ENCODE measurements at places on chromosomes 5 and 9.

DNA sequence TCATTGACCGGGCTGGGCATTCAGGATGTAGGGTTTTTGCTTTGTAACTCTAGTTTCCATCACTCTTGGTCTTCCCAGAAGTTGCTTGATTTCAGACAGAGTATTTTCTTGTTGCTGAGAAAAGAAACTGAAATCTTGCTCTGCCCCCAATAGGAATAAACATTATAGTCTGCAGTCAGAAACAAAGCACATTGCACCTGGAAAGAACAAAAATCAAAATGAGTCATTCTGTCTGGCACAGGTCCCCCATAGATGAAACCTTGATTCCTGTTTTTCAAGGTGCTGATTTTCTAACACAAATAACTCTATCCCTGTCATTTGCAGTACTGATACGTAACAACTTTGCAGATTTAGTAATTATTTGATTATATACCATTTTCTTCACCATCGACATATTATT lies 232.1 kb downstream of the FBXO4 start:
- no peak for DNase-seq

DNA sequence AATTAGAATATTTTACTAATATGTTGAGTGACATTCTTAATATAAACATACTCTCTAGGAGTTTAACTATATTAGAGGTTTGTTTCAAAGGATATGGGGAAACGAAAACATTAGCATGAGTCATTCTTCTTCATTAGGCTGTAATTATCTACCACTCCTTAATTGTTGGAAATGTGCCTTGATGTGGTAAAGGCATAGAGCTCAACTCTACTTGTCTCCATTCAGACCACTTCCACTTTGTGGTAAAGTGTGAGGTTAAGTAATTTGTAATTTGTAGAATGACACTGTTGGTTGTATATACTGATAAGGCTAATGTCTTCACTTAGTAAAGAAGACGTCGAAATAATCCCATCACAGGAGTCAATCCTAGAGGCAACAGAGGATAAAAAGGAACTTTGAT lies 58.1 kb downstream of the HAPLN1 start:
- DNase-seq = no peak

DNA sequence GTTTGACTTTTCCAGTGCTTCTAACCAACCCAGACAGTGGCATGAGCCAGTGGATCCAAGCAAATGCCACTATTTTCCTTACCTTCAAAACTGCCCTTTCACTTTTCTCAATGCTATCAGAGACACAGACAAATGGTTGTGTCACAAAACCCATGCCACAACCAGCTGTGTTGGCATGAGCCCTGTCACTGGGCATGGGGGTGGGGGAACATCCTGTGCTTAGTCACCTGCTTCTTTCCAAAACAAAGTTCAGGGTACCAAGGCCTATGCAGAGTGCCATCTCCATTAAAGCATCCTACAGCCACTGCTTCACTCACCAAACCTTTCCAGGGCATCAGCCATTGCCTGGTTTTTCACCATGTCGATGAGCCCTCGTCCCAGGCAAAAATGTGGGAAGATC lies 30.1 kb downstream of the NIPSNAP3B start:
- no peak for DNase-seq

GRCh38 chr5:107900721-107901120 lies 230.0 kb upstream of the EFNA5 start:
- DNase-seq = no peak

- no peak for DNase-seq
Observed at GRCh38 chr5:95935553-95936100, 26.0 kb downstream of the ELL2 start.

DNA sequence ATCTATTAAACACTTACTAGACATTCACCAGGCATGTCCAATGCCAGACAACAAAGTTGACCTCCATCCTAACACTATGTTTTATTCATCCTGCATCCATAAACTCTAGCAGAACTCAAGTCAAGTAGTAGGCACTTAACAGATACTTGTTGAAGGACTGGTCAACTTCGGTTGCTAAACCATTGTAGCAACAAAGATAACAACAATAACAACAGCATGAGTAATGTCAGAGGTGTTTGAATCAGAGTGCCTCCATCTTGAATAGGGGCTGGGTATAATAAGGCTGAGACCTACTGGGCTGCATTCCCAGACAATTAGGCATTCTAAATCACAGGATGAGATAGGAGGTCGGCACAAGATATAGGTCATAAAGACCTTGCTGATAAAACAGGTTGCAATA lies 180.5 kb upstream of the ZNF462 start:
- no peak for DNase-seq

- no peak for DNase-seq
Observed at GRCh38 chr5:568809-569208, 43.3 kb upstream of the CEP72 start.

DNA sequence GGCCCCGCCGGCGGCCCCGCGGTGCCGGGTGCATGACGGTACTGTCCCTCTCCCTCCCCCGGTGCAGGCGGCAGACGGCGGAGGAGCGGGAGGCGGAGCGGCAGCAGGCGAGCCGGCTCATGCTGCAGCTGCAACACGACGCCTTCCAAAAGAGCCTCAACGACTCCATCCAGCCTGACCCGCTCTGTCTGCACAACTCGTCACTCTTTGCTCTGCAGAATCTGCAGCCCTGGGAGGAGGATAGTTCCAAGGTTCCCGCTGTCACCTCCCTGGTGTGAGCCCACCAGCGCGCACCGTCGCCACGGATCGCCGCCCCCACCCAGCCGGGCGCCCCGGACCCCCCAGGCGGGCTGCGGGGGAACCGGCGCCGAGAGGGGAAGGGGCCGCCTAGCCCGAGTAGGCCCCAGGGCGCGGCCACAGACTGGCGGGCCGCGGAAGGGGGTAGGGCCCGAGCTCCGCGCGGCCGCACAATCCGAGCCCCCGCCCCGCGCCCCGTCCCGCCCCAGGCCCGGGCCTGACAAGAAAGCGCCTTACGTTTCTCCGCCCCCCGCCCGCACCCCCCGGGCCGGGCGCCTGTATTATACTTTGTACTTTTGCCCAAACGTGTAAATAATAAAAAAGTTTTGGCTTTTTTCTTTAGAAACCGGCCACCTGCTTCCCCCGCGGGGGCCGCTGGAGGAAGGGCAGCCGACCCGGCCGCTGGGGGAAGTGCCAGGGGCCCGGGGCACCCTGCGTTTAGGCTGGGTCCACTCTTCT lies 2.5 kb downstream of the TLX3 start:
- no peak for DNase-seq

DNA sequence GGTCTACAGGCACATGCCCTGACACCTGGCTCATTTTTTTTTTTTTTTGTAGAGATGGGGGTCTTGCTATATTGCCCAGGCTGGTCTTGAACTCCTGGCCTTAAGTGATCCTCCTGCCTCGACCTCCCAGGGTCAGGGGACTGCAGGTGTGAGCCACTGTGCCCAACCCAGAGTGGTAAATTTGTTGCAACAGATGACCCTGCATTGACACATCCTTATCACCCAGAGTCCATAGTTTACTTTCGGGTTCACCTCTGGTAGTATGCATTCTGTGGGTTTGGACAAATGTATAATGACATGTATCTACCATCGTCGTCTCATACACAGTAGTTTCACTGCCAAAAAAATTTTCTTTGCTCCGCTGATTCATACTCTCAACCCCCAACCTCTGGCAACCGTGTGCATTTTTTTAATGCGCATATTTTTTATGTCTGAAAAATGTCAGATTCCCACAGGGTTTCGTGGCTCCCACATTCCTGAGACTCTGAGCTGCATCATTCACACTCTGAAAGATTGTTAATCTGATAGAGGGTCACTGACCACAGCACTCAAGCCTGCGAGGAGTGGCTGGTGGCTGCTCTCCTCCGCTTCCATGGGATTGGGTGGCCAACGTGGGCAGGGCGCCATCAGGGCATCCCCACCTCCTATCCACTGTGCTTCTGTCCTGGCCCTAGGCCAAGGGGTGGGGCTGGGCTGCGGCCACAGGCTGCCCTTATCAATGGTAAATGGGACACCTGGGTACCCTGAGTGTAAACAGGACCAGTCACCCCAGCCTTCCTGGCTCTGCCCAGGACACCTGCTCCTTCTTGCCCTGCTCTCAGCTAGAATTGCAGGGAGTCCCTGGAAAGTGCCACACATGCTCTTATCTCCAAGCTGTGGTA lies 9.6 kb downstream of the NDST1 start:
- DNase-seq = no peak

DNA sequence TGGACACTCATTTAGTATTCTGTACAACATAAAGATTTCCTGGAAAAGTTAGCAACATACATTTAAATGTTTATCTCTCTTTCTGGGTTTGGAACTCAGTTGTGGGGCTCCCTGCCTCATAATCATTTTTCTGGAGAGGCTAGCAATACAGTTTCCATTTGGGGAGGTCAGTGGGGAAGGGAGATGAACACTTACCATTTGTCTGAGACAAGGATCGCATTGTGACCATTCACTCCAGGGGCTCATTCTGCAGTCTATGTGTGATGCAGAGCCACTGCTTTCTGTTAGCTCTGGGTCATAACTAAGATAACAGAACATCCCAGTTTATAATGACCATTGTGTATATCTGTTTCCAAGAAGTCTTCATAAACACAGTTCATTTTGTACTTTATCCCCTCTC lies 22.4 kb downstream of the C9 start:
- no peak for DNase-seq

DNA sequence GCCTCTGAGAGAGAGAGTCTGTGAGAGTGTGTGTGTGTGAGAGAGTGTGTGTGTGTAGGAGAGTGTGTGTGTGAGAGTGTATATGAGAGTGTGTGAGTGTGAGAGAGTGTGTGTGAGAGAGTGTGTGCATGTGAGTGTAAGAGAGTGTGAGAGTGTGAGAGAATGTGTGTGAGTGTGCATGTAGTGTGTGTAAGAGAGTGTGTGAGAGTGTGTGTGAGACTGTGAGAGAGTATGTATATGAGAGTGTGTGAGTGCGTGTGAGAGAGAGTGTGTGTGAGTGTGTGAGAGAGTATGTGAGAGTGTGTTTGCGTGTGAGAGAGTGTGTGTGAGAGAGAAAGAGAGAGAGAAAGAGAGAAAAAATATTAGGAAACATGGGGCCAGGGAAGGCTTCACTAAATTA lies 588.3 kb upstream of the SGCD start:
- no peak for DNase-seq

DNA sequence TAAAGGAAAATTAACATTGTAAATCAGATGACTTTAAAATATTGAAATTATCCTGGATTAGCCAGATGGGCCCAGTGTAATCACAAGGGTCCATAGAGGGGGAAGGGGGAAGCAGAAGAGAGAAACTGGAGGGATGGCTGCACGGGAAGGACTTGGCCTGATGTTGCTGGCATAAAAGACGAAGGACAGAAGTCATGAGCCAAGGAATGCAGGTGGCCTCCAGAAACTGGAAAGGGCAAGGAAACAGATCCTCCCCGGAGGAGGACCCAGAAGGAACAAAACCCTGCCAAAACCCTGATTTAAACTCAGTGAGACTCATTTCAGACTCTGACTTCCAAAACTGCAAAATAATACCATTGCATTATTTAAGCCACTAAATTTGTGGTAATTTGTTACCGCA lies 100.2 kb downstream of the ADAMTS2 start:
- no peak for DNase-seq

GRCh38 chr9:120330031-120330430 lies 249.9 kb downstream of the CDK5RAP2 start:
- DNase-seq = no peak

GRCh38 chr9:135241381-135242048 lies 154.0 kb downstream of the OLFM1 start:
- no peak for DNase-seq

All from CD4-positive, alpha-beta T cell treated with Interferon alpha-2 for 1 hour (primary cell).